Stimulated activated CD4-positive, alpha-beta T cell treated with anti-CD3 and anti-CD28 coated beads, Interleukin-12 subunit alpha, Interleukin-12 subunit beta, amount 100 ng/mL, for 48 hours (primary cell): ENCODE measurements at places on chromosomes 16 and 17.

- peak; percentile 21 for DNase-seq
These were observed 35.8 kb upstream of the BCAS3 start for GRCh38 chr17:60641810-60642220.

GRCh38 chr17:37828651-37829124 lies 83.8 kb upstream of the HNF1B start:
- DNase-seq: no peak

- DNase-seq: peak; percentile 80
These were observed 5.6 kb downstream of the RARA start for GRCh38 chr17:40314584-40314956.

DNA sequence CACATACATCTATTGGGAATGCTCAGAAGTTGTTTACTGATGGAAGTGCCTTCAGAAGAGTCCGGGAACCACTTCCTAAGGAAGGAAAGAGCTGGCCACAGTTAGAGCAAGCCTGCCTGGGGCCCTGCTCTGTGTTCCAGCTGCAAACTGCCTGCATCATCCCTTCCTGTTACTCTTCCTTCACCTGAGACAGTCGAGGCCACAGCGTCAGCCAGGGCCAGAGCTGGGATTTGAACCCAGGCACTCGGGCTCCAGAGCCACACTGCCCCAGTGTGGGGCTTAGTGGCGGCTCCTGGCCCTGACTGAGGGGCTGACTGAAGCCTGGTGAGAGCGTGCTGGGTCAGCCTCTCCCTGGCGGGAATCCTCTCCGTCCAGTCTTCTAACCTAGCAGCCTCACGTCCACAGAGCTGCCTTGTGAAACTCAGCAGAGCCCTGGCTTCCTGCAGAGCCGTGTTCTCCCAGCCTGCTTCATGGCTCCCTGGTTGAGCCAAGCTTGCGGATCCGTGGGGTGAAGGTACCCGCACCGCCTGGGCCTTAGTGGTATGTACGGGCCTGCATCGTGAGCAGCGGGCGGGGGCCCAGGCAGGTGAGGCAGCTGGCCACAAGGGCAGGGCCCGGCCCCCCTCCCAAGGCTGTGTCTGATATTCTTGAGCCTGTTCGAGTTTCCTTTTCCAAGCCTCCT lies 4.6 kb upstream of the C17orf99 start:
- DNase-seq: no peak

GRCh38 chr17:63450551-63450950 lies 4.4 kb upstream of the CYB561 start:
- DNase-seq: no peak

DNA sequence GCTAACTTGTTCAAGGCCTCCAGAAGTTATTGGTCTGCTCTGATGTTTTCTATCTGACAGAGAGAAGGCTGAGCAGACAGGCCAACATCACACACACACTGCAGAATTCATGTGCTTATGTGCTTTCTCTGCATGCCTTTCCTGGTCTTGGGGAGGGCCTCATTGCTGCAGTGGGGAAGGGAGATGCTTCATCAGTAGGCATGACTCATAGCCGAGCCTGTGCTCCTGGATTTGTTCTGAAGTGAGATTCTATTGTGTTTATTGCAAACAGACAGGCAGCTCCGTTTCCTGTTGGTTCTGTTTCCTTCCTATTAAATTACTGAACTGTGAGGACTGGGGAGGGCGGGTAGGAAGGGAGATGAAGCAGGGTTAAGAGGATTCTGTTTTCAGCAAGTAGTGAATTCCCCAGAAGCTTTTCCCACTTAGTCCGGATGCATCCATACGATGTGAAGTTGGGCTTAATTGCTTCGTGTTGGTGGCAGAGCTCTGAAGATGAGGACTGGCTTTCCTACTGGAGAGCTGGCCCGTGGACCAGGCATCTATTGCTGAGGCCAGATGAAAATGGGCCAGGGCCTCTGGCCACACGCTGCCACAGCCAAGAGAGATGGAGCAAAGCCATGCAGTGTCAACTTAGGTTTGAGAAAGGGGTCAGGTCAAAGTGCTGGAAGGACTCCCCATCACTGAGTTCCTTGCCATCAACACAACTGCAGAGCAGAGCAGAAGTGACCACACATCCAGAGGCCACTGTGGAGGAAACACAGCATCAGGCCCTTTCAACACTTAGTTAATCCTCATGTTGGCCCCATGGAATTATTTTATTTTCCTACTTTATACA lies 179.3 kb downstream of the UTP18 start:
- DNase-seq: no peak

DNA sequence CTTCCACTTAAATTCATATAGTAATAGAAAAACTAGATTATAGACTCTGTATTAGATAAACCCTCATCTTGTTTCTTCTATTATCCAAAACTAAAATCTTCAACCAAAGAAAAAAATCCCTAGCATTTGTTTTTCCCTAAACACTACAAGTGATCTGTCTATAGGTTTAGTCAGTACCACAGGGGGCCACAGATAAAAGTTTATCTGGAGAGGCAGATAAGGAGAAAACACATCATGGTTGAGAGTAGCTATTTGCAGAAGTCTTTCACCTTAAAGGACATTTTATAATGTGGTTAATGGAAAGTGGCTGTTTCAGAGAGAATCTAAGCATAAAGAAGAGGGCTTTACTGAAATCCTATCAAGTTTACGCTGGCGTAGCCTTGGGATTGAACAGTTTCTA lies 160.1 kb downstream of the CDK5R1 start:
- no peak for DNase-seq

- no peak for DNase-seq
These were observed 101.4 kb downstream of the ITFG1 start for GRCh38 chr16:47359478-47359877.

DNA sequence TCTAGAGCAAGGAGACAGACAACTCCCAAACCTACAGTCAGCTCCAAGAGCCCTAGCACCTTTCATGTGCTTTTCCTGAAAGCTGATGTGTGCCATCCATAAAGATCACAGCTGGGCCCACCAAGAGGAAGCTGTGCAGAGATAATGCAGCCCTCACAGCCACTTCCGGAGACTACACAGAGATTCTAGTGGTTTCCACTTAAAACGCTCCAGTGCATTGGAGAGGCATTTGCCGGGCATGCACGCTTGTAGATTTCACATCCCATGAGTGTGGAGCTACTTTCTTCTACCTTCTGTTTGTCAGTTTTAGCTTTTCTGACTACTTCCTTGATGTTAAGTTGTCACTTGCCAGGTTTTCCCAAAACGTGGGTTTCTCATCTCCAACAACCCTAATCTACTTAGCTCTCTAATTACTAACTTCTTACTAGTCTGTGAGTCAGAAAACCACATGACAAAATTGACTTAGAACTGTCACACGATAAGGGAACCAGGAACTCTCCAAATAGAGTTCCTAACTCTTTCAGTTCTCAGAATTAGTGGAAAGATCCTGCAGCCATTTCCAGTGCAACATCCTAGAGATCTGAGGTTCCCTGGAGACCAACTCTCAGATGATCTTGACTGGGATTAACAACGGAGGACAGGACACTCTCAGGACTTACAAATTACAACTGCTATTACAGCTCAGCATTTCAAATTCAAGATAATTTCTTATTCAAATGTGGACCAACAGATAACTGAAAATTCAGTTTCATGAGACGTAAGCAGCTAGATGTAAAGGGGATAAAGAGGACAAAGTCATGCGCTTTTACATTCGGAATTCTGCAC lies 28.6 kb downstream of the PMP22 start:
- no peak for DNase-seq

GRCh38 chr17:82228278-82228841 lies 482 bp upstream of the SLC16A3 start:
- DNase-seq: no peak

- no peak for DNase-seq
These were observed 51.5 kb downstream of the LDHD start for GRCh38 chr16:75065149-75065505.

- no peak for DNase-seq
These were observed 271.4 kb downstream of the MAF start for GRCh38 chr16:79329166-79329521.

DNA sequence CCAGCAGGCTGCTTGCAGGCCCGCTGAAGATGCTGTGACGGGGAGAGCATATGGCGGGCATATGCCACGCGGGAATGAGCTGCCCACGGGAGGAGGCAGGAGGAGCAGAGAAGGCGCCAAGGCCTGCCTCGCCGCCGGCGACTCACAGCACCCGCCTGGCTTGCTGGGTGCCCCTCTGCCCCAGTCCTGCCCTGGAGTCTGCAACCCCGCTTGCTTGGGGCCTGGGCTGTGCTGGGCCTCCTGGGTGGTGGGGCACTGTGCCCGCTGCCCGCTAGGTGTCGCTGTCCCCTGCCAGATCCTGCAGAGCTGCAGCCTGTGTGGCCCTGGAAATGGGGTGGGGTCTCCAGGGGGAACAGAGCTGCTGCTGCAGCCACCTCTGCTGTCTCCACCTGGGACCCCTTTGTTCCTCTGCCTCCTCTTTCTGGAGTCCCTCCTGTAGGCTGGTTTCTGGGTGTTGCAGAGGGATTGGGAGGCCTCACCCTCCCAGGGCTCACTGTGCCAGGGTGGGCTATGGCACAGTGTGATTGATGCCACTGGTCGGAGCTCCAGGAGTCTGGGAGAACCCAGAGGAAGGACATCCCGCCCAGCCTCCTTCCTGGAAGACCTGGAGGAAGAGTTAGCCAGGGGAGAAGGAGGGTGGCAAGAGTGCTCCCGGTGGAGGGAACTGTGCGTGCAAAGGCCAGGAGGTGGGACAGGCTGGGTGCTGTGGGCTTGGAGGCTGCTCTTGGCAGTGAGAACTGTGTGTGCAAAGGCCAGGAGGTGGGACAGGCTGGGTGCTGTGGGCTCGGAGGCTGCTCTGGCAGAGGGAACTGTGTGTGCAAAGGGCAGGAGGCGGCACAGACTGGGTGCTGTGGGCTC lies 141.0 kb upstream of the CIBAR2 start:
- peak; percentile 36 for DNase-seq

DNA sequence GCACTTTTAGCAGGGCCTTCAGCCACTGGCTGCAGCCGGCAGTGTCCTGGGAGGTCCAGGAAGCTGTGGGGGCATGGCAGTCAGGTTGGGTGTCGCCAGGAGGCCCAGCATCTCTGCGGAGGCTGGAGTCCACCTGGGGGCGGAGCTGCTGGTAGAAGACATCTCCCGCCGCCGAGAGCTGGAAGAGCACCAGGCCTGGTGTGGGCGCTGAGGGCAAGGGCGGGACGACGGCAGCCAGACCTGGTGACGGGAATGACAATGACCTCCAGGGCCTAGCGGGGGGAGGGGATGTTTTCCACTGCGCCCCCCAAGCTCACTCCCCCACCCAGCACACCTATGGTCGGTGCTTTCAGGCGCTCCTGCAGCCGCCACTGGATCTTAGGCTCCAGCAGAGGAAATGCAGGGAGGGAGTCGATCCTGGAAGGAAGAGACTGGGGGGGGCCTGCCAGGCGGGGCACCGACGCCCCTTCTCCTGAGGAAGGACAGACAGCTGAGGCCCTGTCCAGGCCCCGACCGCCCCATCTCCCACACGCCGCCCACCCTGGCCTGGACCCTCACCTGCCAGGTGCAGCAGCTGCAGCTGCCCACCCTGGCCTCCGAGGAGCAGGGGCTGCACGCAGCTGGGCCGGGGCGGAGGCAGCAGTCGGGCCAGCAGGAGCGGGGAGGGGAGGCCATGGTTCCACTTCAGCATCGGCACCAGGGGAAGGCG lies 7.1 kb downstream of the TAF1C start:
- no peak for DNase-seq

DNA sequence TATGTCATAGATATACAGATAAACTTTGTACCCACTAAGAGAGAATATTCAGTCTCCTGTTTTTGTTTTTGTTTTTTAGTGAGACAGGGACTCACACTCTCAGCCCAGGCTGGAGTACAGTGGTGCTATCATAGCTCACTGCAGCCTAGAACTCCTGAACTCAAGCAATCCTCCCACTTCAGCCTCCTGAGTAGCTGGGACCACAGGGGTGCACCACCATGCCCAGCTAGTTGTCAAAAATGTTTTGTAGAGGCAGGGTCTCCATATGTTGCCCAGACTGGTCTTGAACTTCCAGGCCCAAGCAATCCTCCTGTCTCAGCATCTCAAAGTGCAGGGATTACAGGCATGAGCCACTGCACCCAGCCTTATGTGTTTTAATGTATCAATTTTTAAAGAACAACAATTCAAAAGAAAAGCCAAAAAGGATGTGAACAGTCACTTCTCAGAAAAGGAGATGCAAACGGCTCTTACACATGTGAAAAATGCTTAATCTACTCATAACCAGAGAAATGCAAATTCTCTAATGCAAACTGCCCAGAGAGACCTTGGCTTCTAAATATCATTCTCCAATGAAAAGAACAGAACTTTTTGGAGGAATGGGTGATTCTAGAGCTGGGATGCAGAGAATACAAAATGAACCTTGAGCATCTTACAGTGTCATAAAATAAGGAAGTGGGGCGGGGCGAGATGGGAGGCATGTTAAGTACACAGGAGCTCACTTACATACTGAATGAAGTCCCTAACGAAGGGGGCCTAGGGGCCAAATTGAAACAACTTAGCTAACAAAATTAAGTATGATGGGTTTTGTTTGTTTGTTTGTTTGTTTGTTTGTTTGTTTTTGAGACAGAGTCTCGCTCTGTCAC lies 7.3 kb upstream of the CMTM3 start:
- no peak for DNase-seq

DNA sequence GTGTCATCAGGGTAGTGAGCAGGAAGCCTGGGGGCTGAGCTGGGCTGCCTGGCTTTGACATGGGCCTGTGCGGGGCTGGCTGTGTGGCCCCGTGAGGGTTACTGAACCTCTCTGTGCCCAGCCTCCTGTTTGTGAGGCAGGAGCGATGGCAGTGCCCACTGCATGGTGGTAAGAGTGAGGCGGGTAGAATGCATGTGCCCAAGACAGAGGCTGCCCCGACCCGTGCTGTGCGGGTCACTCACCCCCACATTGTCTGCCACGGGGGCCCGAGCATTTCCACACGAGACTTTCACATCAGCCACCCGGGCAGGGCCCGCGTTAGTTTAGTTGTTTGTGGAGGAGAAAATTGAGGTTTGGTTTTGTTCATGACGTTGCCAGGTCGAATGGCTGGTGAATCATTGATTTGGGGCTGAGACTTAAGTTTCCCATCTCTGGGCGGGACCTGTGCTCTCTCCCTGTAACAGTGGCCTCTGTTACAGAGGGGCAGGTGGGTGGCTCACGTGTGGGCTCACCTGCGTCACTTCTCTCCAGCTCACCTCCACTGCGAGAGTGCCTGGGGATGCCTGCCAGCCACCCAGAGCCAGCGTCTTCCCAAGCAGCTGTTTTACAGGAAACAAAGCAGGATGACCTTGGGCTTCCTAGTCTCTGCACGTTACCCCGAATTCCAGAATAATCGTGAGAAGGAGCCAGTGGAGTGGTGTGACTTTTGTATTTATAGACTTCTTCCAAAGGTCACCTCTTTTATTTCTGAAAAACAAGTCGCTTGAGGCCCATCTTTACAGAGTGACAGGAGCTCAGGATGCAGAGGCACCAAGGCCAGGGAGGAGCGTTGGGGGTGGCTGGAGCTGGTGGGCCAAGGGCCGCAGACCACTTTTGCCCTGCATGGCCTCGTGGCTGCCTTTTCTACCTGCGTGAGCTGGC lies 150.6 kb downstream of the RPTOR start:
- DNase-seq: no peak
